ENCODE measurements at places on chromosomes 7 and 10.
A peak's percentile ranks its signal among the peaks of the same experiment; 100 is the strongest.

GRCh38 chr7:37757563-37757962 is 74.0 kb downstream of the GPR141 start:
- DNase-seq: no peak

DNA sequence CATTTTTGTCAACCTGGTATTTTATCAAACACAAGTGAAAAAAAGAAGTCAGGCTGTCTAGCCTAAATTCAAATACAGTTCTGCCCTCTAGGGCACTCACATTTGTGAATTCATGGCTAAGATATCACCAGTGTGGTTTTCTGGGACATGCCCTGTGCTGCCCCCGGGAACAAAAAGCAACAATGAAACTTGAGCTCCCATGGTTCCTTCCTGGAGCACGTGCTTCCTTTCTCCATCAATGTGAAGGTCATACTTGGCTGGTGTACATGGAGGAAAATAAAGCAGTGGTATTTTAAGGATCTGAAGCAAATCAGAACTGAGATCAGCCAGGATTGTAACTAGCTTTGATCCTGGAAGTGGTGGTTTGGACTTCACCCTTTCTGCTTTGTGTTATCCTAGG is 128.9 kb upstream of the FRMD4A start:
- DNase-seq: no peak

GRCh38 chr7:137882261-137882668 is 35.5 kb upstream of the DGKI start:
- DNase-seq: no peak

DNA sequence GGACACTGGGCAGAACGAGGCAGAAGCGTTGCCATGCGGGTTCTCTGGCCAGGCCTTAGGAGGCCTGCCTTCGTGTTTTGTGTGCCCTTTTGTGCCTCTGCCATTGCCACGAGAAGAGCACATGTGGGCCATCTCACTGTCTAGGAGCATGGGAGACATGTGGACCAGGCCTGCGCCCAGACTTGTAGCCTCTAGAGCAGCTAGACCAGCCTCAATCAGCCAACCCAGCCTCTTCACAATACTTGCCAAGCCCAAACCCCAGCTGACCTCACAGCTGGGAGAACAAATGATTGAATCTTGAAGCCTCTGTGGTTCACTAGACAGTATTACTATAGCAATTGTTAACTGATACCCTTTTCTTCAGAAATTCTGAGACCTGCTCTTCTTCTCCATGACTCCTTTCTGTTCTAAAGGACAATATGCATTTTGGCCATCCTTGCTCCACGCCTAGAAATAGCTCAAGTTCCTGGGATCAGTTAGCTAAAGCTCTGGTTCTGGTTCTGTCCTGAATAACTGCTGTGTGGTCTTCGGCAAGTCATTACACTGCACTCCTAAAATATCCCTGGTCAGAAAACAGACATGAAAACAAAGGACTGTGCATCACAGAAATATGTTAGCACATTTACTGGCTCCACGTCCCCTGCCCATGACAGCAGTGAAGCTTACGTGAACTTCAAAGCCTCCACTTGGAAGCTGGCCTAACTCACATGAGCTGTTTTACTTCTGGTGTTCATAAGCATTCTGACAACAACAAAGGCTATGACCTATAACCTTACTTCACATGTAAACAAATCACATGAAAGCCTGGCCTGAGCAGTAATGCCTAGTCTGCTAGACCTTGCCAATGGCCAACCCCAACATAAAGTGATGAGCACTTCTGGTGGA is 72.3 kb upstream of the MKRN1 start:
- DNase-seq: no peak

DNA sequence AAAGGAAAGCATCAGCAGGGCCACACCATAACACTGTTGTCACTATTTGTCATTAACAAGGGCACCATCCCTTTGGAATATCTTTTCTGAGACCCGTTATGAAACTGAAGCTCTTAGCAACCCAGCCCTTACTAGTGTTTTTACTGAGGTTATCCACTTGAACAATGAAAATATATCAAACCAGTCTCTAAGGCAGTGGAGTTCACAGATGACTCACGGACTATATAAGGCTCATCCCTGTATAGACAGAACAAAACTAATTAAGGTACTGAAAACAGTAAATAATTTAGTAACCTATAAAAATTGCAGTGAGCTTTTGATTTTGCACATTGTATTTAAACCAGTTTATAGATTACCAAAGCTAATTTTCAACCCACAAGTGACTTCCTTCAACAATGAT is 196.0 kb downstream of the ELAPOR2 start:
- no peak for DNase-seq

DNA sequence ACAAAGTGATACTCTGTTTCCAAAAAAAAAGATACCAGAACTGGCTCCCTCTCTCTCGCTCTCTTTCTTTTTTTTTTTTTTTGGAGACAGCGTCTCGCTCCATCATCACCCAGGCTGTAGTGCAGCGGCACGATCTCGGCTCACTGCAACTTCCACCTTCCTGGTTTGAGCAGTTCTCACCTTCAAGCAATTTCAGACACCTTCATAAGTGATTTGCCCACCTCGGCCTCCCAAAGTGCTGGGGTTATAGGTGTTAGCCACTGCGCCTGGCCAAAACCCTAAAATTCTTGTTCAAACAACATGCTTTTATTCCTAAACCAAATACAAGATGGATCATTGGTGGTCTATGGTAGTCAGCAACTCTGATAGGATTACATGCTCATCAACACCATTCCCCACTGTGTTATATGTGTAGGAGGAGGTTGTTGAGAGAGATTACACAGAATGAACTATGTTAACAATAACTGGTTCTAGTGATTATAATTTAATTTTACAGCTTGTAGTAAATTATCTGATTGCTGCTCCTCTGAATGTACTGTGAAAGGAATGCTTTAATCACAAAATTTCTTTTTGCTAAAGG is 15.5 kb downstream of the ACBD5 start:
- no peak for DNase-seq

- DNase-seq: no peak
Measured at GRCh38 chr7:80950550-80950967, 31.7 kb upstream of the SEMA3C start.

GRCh38 chr7:50475340-50475739 is 25.2 kb upstream of the FIGNL1 start:
- no peak for DNase-seq

DNA sequence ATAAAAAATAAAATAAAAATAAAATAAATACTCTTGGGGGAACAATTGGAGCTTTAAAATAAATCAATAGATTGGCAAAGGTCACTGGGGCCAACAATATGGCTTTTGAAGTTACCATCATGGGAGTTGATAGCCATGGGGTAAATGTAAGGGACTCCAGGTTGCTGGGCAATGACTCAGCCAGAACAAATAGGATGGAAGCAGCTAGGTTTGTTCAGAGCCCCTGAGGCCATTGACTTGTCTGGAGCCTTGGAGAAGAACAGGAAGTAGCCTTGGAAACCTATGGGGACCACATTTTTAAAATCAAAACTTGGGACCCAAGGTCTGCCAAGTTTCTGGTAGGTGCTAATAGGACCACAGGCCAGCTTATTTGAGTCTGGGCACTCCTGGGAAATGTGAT is 20.2 kb upstream of the FRA10AC1 start:
- no peak for DNase-seq

GRCh38 chr7:36289833-36290661 is 99.6 kb upstream of the ANLN start:
- no peak for DNase-seq

DNA sequence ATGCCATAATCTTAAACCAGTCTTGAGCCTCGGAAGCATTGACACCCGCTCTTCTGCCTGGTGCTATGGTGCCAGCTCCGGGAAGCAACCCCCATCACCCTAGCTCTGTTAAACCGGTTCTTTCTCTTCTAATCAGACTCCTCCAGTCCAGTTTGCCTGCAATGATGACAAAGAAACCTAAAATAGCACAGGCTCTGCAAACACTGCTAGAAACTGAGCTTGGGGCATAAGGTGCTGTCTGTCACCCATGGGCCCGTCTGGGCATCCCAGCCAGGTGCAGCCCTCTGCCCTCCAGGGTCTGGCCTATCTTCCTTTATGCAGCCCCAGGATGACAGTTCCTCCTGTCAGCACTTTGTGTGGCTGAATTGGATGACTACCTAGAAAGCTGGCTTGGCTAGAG is 14.2 kb upstream of the CAMK2G start:
- no peak for DNase-seq

DNA sequence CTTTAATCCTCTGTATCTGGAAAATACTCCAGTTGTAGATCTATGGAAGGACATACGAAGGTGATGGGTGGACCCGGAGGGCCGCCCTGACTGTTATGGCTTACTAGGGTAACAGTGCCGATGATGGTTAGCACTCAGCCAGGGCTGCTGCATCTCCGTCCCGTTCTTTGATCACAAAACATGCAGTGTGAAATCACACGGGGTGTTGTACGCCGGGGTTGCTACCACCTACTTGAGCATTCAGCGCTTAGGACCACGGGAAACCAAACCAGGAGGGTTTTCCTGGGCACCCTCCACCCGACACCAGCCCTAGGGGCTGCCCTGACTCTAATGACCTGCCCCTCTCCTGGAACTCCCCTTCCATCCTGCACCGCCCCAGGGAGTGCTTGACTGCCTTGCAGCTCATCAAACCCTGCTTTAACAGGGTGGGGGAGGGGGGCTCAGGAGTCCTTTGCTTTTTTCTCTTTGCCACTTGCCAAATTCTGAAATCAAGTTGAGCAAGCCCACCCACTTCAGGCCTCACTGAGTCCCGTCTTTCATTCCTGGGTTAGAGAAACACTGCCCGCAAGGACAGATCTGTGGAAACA is 20.4 kb downstream of the ZNF775 start:
- DNase-seq: no peak

DNA sequence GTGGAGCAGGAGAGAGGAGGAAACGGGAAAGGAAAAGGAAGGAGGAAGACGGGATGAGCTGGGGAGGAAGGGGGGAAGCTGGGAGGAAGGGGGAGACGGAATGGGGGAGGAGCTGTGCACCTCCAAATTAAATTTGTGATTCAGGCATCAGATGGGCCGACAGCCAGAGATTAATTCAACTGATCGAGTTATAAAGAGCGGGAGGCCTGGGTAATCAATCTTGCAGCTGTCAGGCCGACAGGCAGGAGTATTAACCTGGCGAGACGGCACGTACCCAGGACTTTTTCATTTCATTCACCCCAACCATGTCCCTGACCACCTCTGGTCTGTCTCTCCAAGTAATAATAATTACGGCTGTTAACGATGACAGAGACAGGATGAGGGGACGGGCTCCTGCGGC is 26.2 kb downstream of the KAZALD1 start:
- DNase-seq: no peak

GRCh38 chr10:72808001-72808400 is 85.5 kb upstream of the OIT3 start:
- DNase-seq: no peak

GRCh38 chr10:99895867-99896266 is 113.4 kb downstream of the ABCC2 start:
- no peak for DNase-seq

DNA sequence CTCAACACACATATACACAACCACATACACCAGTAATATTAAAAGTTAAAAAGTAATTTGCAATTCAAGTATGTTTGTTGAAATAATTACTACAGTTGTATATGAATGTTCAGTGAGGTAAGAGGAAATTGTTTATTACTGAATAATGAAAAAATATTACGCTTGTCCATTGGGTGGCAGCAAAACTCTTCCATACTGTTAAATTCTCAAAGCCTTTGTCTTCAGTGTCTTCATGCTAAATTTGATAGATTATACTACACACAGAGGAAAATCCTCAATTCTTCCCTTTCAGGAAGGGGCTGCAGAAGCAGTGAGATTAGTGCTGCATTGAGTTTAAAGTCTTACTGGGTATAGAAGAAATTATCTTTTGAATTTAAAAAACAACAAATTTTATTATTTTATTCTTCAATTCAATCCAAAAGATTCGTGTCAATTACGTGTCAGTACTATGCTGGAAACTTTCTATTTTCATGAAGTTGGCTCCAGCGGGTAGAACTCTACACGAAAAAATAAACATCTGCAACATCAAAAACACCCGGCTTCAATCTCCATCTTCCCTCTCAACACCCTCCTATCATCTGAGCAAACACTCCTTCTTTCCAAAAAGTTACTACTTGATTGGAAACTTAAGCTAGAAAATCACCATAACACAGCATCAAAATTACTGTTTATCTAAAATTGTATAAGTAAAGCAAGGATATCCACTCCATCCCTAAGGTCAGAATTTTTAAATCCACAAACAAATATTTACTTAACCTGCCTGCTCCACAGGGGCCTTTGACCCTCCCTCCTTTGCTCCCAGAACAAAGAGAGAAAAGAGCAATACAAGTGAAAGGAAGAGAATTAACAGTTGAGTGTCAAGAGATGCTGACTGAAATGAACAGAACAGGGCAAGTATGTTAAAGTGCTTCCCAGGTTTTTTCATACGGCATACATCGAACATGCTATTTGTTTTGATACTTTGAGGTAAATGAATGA is 37.0 kb upstream of the TES start:
- no peak for DNase-seq

GRCh38 chr10:132095403-132096113 is 29.8 kb downstream of the JAKMIP3 start:
- no peak for DNase-seq

- DNase-seq: no peak
Measured at GRCh38 chr7:1113548-1113885, 25.6 kb downstream of the GPER1 start.

GRCh38 chr10:28980264-28980663 is 302.9 kb downstream of the BAMBI start:
- DNase-seq: no peak

- no peak for DNase-seq
Measured at GRCh38 chr7:1062296-1063294, 18.2 kb downstream of the GPR146 start.

GRCh38 chr10:72329290-72330068 is 25.2 kb downstream of the DNAJB12 start:
- DNase-seq: peak; percentile 77

DNA sequence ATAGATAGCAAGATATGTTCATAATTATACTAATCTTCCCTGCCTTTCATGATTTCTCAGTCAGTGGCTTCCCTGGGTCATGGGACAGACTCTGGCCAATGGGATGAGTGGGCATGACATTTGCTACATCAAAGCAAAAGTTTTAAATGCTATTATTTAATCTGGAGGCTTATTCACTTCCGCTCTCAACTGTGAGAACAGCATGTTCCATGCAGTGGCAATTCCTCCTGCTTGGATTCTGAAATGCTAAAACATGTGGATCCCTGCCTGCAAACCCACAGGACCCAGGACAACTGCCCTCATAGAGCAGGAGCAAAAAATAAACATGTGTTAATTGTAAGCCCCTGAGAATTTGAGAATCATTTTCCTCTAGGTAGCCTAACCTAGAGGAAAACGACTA is 1412.4 kb upstream of the CELF2 start:
- no peak for DNase-seq

GRCh38 chr10:117170244-117170643 is 27.0 kb upstream of the KCNK18 start:
- no peak for DNase-seq

GRCh38 chr10:78559661-78560340 is 509.0 kb upstream of the ZMIZ1 start:
- no peak for DNase-seq

DNA sequence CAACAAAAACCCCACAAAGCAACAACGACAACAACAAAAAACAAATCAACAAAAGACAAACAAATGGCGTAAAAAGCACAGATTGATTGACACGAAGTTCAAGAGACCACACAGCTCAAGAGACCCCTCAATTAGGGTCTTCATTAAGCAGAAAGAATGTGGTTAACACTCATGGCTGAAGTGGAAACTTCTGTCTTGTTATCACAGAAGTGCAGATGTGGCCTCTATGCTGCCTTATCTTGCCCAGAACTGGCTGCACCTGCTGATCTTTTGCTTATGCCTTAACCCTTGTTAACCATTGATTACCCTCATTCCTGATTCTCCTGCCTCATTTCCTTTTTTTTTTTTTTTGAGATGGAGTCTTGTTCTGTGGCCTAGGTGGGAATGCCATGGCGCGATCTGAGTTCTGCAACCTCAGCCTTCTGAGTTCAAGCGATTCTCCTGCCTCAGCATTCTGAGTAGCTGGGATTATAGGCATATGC is 3.5 kb upstream of the DAGLB start:
- no peak for DNase-seq

Measured in testis (tissue), 5 donors.